ENCODE measurements at places on chromosomes 4 and X. TPM values are rescaled to one million over a fixed set of nuclear protein-coding genes. Genes with fewer than 3 reads are reported as not detected.

DNA sequence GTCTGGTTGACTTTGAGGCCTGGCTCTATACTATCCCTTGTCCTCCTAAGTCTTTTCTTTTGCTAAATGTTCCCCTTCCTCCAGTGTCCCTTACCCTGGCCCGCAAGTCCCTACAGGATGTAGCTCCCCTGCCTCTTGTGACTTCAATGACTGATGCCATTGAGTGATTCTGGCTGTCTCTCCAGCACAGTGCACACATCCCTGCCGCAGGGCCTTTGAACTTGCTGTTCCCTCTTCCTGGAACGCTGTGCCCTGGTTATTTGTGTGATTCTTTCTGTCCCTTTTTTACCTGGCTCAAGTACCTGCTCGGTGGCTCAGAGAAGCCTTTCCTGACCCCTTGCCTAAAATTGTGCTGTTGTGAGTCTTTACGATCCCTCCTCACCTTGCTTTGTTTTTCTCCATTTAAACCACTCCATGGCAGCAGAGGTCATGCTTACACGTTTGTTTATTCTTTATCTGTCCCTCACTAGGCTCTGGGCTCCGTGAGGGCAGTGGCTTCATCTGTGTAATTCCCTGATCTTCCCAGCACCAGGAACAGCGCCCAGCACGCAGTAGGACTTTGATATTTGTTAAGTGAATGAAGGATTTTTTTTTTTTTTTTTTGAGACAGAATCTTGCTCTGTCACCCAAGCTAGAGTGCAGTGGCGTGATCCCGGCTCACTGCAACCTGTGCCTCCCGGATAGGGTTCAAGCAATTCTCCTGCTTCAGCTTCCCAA, 17.6 kb downstream of the MSX1 start:
- DNase-seq, result no peak

DNA sequence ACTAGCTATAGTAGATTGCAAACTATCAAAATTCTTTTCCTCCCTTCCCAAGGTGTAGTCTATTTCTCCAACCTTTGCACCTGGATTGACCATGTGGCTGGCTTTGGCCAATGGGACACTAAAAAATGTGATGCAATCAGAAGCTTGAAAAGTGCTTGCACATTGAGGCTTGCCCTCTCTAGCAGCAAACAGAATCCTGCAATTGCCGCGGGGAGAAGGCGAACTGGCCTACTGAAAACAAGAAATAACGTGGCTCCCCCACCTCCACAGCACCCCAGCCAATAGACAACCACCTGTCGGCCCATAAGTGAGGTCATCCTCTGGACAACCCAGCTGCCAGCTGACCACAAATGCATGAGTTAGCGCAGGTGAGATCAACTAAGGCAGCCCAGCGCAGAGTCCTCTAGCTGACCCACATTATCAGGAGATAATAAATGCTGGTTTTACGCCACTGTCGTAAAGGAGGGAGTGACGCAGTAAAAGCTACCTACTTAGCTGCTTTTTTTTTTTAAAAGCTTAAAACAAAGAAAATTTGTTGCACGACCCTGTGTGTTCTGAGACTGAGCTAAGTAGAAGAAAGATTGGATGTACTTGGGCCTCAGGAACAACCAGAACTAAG, 95.2 kb downstream of the GK start:
- no peak for DNase-seq

- no peak for DNase-seq
These were observed 6.8 kb upstream of the SASH3 start for GRCh38 chrX:129772796-129773431.

GRCh38 chrX:110397904-110398303, 39.3 kb downstream of the RTL9 start:
- no peak for DNase-seq

DNA sequence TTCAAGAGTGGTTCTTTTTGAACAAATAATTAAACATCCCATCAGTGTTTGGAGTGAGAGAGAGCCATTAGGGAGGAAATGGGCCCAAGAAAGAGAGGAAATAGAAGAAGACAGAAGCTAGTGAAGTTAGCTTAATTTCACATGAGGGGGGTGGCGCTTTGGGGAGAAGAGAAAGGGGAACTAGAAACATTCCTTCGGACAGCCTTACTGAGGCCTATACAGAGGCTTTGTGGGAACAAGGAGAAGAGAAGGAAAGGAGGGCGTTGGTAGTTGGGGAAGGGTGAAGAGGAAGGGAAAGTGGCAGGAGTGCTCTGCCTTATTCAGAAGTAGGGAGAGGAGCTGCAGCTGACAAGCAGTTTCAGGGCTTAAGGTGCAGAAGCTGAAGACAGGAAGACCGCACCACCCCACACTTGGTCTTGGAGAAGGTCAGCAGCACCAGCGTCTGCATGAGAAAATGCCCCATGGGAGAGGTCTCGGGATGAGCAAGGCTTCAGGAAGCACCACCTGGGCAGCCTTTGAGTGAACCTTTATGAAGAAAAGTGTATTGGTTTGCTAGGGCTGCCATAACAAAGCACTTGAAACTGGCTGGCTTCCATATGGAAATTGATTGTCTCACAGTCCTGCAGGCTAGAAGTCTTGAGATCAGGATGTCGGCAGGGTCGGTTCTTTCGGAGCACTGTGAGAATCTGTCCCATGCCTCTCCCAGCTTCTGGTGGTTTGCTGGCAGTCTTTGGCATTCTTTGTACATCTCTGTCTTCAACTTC, 85.1 kb downstream of the KIT start:
- DNase-seq, result no peak

- no peak for DNase-seq
These were observed 26.7 kb upstream of the BMP2K start for GRCh38 chr4:78749258-78749971.

- DNase-seq, result peak; percentile 14
These were observed 11.7 kb upstream of the TMEM156 start for GRCh38 chr4:39043861-39044363.

DNA sequence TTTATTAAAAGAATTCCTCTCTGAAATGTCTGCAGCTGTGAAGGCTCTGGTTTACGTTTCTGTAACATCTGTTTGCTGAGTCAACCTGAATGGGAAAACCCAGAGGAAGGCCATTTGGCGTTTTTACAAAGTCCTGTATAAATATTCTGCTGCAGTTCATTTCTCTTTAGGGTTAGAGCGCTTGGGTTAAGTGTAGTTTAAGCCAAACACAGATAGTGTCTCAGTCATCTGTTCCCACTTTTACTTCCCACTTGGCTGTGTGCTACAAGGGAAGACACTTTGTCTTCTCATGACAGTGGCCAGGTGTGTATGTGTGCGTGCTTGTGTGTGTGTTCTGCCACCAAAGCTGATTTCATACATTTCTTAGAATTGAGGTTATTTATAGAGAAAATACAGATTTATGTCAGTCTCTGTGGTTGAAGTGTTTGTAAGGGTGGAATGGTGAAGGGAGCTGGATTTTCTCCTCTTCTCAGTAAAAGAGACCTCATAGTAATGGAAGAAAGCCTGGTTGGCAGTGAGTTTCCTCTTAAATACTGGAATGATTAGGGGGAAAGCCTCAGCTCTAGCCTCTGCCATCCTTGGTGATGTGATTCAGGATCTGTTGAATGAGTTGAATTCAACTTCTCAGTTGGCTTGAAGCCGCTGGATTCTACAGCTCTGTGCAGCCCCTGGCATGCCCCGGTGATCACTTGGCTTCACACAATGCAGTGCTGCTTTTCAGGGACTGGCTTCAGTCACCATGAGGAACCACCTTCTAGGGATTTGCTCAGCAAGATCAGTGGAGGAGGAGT, 50.6 kb downstream of the JADE1 start:
- DNase-seq, result peak; percentile 23

- DNase-seq, result no peak
These were observed 703.6 kb upstream of the PITX2 start for GRCh38 chr4:111326450-111326849.

DNA sequence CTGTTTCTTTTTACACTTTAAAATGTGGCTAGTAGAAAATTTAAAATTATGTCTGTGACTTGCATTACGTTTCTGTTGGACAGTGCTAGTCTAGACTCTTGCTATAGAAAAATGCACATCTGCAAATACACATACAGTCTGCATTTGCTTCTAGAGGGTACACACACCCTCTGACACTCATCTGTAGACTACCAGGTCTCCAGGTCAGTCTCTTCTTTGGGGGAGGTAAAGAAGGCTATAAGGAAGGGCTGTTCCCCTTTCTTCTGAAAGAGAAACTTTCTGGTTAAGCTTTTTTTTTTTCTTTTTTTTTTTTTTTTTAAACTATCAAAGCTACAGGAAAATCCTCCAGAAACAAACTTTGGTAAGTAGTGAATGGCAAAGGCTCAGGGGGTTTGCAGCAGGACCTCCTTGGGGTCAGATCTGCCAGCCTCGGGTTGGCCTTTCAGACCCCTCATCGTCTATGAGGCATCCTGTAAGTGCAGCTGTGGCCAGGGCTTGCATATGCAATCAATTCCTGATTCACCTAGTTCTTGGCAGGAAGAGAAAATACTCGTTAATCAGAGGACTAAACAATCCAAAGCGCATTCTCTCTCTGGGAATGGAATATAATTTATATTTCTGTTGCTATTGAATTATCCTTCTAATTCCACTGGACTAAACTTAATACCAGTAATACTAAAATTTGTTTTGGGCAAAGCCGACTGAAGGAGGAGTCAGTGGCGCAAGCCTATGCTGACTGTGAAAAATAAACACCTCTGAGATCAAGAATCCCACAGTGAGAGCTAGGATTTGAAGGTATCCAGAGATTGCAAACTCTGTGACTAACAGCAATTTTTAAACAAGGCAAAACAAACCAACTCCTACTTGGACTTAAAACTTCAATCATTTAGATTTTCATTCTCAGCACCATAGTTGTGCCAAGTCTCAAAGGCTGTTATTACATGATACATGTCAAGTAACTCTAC, 109.3 kb upstream of the TBC1D9 start:
- DNase-seq, result no peak

GRCh38 chr4:185902654-185903053, 90.7 kb upstream of the SORBS2 start:
- no peak for DNase-seq

DNA sequence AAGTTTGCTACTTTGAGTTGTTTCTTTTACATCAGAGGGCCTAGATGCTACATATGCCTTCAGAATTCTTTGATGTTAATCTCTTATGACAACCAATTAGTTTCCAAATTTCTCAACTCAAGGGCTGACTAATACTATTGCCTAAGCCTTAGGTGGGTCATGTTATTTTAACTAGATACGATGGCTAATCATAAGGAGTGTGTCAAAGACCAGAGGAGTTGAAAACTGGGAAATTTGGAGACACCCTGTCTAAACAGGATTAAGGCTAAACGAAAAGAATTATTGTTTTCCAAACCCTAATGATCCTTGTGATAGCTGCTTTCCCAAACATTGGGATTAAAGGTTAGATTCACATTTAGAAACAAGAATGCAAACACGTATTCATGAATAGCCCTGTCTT, 228.5 kb downstream of the PCDH7 start:
- DNase-seq, result no peak

DNA sequence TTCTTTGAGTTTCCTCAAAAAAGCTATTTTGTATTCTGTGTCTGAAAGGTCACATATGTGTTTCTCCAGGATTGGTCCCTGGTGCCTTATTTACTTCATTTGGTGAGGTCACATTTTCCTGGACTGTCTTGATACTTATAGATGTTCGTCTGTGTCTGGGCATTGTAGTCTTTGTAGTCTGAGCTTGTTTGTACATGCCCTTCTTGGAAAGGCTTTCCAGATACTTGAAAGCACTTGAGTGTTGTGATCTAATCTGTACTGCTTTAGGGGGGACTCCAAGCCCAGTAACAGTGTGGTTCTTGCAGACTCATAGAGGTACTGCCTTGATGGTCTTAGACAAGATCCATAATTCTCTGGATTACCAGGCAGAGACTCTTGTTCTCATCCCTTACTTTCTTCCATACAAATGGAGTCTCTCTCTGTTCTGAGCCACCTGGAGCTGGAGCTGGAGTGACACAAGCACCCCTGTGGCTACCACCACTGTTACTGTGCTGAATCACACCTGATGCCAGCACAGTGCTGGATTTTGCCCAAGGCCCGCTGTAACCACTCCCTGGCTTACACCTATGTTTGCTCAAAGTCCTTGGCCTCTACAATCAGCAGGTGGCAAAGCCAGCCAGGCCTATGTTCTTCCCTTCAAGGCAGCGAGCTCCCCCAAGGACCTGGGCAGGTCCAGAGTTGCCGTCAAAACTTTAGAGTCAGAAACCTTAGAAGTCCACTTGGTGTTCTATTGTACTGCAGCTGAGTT, 72.3 kb upstream of the EFHC2 start:
- no peak for DNase-seq

DNA sequence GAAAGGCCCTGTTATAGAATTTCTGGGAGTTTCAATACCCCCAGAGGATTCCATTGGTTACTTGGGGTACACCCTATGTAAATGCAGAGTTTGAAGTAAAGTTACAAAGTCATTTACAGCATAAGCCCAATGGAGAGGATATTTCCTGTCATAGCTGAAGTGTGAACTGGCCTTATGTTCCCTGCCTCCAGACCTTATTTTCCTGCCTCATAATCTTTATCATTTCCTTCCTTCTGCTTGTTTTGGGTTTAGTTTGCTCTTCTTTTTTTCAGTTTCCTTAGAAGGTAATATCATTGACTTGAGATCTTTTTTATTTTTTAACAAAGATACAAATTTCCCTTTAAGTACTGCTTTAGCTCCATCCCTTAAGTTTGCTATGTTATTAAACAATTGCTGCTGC, 85.4 kb downstream of the PPEF1 start:
- no peak for DNase-seq

- DNase-seq, result no peak
These were observed 103.0 kb downstream of the AFF1 start for GRCh38 chr4:87037671-87038334.

DNA sequence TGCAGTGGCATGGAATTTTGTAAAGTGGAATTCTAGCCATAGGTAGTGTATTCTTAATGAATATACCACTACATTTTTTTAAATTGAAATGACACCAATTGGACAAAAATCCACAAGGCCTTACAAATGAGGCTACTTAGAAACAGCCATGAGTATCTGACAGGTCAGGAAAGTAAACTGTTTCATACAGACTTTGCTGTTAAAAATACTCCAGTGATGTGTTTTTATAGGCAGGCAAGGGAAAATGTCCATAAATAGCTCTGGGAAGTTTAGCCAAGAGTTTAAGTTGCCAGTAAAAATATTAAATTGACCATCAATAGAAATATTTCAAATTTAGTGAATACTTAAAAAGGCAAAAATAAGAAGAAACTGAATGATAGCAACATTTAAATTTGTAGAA, 41.8 kb upstream of the PDLIM5 start:
- no peak for DNase-seq

DNA sequence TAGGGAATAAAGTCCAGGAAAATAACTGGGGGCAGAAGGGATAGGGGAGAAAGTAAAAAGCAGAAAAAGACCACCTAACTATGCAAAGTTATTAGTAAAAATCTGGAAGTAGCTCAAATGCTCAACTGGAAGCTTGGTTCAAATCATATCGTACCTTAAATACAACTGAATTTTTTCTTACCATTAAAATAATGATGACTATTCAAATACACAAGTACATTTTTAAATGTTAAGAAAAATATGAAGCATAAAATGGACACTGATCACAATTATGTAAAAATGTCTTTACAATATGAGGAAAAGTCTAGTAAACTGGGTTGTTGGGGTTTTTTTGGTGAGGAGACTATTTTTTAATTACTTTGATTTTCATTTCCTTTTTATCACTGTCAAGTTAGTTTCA, 3.1 kb downstream of the BRWD3 start:
- DNase-seq, result no peak

- DNase-seq, result no peak
These were observed 646.0 kb upstream of the PITX2 start for GRCh38 chr4:111268769-111269414.

Gene ZFYVE28
- 0.60 TPM for total RNA-seq

Gene CSN1S1
- total RNA-seq, result not detected

Gene F9
- 13.0 TPM for total RNA-seq
